ENCODE measurements at places on chromosomes 3 and 15. TPM values are rescaled to one million over a fixed set of nuclear protein-coding genes. Genes with fewer than 3 reads are reported as not detected.
A peak's percentile ranks its signal among the peaks of the same experiment; 100 is the strongest.

- no peak for DNase-seq
Observed at GRCh38 chr3:186854146-186854545, 11.6 kb downstream of the ADIPOQ start.

DNA sequence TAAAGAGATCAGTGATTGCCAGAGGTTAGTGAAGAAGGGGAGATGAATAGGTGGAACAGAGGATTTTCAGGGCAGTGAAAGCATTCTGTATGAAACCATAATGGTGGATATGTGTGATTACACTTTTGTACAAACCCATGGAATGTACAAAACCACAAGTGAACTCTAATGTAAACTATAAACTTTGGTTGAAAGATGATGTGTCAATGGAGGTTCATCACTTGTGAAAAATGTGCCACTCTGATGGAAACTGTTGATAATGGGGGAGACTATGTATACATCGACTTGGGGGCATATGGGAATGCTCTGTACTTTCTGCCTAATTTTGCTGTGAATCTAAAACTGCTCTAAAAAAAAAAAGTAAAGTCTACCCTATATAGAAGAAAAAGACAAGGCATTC lies 68.7 kb upstream of the ARHGEF3 start:
- DNase-seq: no peak

DNA sequence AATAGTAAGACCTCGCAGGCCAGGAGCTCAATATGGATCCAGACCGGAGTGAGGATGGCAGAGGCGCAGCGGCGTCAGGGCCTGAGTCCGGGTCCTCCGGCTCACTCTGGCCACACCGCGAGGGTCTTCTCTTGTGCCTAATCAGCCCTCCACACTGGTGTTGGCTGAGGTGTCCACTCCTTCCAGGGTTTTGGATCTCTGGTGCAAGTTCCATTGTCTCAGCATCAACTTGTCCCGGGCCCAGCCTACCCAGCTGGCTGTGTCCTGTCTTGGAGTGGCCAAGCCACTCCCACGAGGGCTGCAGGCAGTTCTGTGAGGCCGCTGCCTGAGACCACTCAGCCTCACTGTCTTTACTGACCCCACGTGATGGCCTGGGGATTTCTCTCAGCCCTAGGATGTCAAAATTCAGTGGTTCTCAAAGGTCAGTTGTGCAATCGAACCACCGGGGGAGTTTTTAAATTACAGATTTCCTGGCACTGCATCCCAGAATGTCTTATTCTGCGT lies 12.6 kb upstream of the GOLGA6L7 start:
- DNase-seq: no peak

Gene PTX3
- total RNA-seq: 618 TPM

Gene POLR2H
- total RNA-seq: 51.7 TPM

Gene C15orf62
- 0.19 TPM for total RNA-seq

- DNase-seq: no peak
Observed at GRCh38 chr3:177473184-177473583, 275.9 kb upstream of the TBL1XR1 start.

DNA sequence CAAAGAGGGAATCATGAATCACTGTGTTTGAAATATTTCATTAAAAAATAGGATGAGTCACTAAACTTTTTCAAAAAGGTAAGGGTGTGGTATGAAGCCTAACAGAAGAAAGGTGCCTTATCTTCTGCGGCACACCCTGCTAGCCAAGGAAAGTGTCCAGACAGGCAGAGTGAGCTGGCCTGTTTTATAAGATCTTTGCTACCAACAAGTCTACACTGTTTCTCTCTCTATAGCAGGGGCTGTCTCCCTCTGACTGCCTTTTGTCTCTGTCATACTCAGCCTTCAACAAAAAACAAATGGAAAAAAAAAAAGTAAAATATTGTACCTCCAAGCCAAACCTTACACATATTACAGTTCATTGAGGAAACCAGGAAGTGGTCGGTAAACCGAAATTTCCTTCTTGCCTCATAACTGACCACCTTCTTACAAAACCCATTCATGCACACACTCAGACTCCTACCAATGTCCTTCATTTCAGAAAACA lies 9.1 kb downstream of the ZDHHC3 start:
- DNase-seq: no peak

DNA sequence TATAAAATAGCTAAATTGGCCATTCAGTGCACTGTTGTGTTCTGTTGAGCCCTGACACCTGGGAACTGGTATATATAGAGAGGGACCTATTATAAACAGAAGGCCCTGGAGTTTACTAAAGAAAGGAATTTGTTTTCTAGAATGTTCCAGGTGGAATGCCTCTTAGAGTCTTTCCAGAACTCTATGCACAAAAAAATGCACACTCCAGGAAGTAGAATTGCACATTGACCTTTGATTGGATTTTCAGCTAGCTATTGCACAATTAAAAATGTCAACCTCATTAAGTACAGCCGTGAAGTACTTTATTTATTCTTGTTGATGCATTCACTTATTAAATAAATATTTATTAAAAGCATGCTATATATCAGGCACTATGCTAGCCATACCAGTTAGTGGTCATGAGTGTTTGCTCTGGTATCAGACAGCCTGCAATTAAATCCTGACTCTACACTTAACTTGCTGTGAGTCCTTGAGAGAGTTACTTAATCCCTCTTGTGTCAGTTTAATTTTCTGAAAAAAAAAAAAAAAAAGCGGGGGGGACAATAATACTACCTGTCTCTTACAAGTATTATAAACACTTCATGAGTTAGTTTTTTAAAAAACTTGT lies 40.8 kb downstream of the NDUFB4 start:
- no peak for DNase-seq

- no peak for DNase-seq
Observed at GRCh38 chr3:64530434-64531049, 157.3 kb downstream of the ADAMTS9 start.

DNA sequence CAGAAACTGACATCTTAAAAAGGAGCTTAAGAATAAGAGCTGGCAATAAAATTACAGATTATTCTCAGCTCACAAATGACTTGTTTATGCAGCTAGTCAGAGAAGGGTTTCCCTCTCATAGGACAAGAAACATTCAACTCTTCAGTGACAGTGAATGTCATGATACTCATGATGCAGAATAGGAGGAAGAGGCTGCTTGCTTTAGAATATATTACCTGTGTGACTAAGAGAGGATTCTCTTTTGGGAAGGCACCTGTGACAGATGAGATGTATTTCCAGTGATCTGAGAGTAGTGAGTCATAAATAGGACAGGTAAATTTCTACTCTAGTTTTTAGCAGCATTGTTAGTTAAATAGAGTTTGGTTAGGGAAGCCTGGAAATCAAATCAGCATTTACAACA lies 39.9 kb downstream of the RASA2 start:
- no peak for DNase-seq

GRCh38 chr3:42367903-42368302 lies 42.5 kb downstream of the LYZL4 start:
- DNase-seq: no peak

- no peak for DNase-seq
Observed at GRCh38 chr3:38990621-38991020, 61.1 kb downstream of the SCN11A start.

DNA sequence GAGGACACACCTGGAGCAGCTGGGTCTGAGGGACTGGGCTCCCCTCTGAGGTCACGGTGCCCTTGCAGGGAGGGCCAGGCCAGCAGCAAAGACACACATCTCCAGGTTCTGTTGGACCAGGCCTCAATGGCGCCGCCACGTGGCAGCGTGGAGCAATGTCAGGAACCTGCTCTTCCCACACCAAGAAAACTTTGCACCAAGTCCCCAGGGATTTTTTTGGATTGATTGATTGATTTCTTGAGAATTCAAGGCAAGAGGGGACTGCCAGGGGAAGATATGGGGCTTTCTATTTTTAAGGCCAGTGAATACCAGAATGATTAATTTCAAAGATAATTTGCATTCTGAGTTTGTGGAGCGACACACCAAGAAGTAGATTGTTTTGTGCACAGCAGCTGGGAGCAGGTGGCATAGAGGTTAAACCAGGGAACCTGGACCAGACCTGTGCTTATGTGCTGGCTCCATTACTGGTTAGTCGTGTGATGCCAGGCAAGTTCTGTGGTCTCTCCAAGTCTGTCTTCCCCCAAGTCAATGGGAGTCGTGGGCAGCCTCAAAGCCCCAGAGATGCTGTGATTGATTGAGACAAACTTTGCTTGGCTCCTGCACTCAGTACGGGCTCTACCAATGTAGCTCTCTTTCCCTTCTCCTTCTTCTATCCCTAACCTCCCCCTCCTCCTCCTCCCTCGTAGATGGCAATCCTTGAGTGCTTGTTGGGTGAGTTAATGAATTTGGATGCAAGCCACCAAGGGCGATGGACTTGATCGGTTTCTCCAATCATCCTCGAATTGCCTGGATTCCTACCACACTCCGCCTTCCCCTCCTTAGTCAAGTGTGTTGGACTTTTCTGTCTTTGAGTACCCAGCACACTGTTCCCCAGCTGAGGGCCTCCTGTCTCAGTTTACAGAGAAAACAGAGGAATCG lies 96.2 kb upstream of the TRPM1 start:
- DNase-seq: no peak

DNA sequence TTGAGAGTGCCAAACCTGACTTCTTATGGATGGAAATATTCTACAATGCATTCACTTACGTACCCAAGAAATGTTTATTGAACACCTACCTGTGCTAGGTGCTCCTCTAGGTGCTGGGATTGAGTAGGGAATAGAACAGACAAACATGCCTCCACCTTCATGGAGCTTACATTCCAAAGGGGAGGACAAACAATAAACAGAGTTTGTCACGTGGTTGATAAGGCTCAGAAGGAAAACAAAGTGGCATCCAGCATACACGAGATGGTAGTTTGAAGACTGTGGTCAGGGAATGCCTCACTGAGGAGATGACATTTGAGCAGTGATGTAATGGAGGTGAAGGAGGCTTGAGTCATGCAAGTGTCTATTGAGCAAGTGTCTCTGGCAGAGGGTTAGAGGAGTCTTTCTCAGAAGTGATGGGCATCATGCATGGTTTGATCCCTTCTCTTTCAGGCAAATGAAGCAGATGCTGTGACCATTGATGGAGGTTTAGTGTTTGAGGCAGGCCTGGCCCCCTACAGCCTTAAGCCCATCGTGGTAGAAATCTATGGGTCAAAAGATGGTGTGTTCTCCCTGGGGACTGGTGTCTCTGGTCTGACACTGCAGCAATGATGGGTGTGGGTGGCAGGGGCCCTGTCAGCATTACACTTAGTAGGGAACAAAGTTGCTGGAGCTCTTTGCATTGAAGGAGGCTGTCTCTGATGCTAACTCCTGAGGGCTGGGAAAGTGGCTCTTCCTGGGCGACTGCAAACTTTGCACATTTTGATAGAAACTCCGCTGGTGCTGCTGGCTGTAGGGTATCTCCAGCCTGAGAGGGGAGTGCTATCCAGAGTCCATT lies 29.7 kb upstream of the TOPBP1 start:
- no peak for DNase-seq

DNA sequence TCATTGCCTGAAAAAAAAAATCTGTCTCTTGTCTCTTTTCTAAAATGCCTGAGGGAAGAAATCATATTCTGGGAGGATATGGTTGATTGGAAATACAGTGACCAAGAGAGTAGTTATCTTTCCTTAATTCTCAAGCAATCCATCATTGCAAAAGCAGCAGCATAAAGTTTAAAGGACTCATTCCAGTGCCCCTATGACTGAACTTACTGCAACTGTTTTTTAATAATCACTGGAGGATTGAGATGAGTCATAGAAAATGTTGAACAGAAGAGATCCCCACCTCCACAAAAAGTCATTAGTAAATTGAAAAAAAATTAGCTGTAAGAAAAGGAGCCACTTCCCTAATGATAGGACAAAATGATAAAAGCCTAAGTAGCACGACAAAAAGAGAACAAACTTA lies 121.5 kb downstream of the SLC9A9 start:
- no peak for DNase-seq

Gene PGBD4
- total RNA-seq: 0.96 TPM

Gene FAM162A
- 29.1 TPM for total RNA-seq

DNA sequence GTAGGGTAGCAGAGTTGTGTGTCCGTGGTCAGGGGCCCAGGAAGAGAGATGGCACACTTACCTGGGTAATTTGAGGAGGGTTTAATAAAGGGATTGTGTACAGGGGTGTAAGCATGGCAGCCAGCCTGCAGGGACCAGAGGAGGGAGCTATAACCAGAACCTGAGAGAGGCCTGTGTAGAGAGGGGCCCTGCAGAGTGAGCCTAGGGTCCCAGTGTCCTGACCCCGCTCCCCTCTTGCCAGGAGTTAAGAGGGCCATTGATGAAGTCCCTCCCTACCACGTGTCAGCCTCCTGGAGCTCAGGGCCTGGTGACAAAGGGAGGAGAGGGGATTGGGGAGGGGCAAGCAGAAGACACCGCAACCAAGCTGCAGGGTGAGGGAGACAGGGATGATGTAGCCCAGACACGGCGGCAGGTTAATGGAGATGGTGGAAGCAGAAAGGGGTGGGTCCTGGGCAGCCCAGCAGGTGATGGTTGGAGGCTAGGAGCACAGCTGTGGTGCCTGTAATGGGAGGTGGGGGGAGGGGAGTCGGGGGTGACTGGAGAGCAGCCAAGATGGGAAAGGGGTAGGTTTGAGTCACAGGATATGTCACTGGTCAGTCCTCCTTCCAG lies 165.4 kb upstream of the TOPAZ1 start:
- DNase-seq: no peak

Gene TOP2B
- 72.0 TPM for total RNA-seq

- DNase-seq: no peak
Observed at GRCh38 chr3:51966016-51966415, 1.2 kb downstream of the PCBP4 start.

GRCh38 chr3:154664714-154665113 lies 234.7 kb upstream of the GPR149 start:
- no peak for DNase-seq

Gene SOX14
- total RNA-seq: not detected

DNA sequence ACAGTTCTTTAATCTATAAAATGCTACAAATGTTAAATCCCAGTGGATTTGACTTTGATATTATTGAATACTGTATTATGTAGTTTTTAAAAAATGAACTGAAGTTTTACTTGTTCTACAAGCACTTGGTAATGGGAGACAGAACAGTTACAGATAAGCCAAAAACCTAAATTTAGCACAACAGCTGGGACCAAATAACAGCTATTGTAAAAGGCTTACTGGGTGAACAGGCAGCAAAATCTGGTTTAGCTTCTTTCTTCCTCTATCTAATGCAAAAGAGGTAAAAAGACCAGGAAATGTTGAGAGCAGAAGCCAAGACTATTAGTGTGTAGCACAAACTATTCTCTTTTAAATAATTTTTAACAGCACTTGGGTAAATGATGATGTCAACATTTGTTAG lies 1.6 kb upstream of the ATOSA start:
- no peak for DNase-seq

DNA sequence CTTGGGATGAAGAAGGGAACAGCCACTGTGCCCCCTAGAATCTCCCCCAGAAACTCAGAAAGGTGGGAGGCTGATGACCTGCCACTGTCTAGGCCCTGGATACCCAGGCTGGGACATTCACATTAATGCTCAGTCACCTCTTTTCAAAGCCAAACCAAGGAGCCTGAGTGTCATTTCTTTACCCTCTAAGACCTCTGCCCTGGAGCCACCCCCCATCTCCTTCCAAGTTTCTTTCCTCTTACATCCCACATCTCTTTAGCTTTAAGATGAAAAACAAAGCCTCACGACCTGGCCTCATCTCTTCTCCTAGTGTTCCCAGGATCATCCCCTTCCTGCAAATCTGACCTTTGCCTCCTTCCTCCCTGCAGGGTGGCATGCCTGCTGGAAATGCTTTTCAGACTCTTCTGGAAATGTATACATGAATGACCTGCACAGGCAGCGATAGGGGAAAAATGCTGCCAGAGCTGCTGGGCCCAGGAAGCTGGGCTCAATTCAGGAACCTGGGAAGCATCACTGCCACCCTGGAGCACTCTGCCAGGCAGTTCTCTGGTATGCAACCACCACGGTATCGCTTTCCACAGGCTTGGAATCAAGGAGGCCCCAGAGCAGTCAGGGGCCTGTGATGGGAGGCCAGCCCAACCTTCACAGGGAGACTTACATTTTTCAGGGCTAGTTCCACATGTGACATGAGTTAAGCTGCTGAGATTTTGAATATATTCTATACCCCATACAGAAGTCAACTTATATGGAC lies 67.6 kb downstream of the DAPK2 start:
- peak; percentile 41 for DNase-seq
